ENCODE measurements at places on chromosomes 3 and 15. TPM values are rescaled to one million over a fixed set of nuclear protein-coding genes. Genes with fewer than 3 reads are reported as not detected.

FETUB gene
- total RNA-seq: not detected

- no peak for DNase-seq
Observed at GRCh38 chr15:91894606-91895005, 41.1 kb downstream of the SLCO3A1 start.

DNA sequence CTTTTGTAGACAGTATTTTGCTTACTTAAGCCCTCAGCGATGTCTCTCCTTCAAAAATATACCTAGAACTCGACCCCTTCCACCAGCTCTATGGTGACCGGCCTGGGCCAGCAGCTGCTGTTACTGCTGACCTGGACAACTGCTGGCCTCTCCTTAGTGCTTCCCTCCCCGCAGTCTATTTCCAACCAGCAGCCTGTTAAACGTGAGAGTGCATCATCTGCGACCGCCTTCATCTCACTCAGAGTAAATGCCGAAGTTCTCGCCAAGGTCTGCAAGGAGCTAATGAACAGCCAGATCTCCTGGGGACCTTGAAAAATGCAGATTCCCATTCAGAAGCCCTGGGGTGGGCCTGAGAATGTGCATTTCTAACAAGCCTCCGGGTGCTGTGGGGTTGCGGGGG lies 86.7 kb downstream of the RPLP1 start:
- DNase-seq: no peak

TSPAN3 gene
- total RNA-seq: 252 TPM

DNA sequence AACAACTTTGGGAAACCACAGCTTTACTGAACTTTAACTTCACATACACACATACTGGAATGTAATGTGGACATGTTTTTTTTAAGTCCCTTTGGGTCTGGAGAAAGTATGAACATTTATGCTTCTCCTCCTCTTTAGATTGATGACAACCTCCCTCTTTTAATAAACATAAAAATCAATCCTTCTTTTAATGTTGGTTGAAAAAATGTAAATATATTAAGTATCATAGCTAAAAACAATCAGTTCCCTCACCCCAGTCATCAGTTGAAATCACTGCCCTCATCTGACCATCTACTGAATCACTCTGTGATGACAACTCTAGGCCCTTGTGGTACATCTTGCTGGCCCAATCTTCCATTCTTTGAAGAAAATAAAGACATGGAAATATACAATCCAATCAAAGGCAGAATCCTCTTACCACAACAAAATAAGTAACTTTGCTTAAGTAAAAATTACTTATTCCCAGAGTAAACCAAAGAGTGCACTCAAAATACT lies 6.4 kb downstream of the AAGAB start:
- no peak for DNase-seq

- no peak for DNase-seq
Observed at GRCh38 chr15:64979252-64979710, 10.4 kb downstream of the SPG21 start.

- no peak for DNase-seq
Observed at GRCh38 chr3:88595026-88595425, 445.3 kb downstream of the C3orf38 start.

GRCh38 chr15:84747416-84748273 lies 747 bp upstream of the ZNF592 start:
- no peak for DNase-seq

CKMT1B gene
- total RNA-seq: 5.1 TPM

DNA sequence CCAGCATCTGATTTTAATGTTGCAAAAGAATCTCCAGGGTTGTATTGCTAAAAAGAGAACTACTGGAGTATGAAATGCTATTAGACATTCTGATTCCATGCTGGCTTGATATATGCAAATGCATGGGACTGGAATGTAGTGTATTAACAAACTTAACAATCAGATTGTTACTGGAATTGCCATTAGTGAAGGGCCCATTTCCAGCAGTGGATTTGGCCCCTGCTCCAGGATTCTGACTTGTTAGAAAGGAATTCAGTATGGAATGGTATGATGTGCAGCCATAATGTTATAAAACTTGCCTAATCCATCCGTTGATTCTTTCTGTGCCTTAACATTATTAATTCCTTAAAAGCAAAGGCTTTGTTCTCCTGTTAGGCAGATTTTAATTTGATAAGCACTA lies 7.9 kb downstream of the ARRDC4 start:
- DNase-seq: no peak

All from kidney epithelial cell (primary cell).